Mucosa of gallbladder (tissue), 1 donor: ENCODE measurements at places on chromosomes 1 and 21.

- no peak for DNase-seq
Observed at GRCh38 chr21:35370071-35370470, 321.0 kb upstream of the RUNX1 start.

DNA sequence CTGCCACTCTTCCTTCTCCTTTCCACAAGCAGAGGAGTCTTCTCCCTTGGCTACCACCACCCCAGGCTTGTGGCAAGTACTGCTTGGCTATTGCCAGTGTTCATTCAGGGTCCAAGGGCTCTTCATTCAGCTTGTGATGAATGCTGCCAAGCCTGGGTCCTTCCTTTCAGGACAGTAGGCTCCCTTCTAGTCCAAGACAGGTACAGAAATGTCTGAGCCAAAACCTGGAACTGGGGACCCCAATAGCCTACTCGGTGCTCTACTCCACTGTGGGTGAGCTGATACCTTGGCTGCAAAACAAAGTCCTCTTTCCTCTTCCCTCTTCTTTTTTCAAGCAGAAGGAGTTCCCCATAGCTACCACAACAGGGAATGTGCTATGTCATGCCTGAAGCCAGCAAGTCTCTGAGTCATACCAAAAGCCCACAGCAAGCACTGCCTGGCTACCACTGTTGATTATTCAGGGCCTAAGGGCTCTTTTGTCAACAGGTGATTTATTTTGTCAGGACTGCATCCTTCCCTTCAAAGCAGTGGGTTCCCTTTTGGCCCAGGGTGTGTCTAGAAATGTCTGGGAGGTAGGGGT is 268.9 kb downstream of the HHAT start:
- no peak for DNase-seq

- DNase-seq: no peak
Observed at GRCh38 chr1:174049514-174049913, 27.4 kb upstream of the RC3H1 start.

DNA sequence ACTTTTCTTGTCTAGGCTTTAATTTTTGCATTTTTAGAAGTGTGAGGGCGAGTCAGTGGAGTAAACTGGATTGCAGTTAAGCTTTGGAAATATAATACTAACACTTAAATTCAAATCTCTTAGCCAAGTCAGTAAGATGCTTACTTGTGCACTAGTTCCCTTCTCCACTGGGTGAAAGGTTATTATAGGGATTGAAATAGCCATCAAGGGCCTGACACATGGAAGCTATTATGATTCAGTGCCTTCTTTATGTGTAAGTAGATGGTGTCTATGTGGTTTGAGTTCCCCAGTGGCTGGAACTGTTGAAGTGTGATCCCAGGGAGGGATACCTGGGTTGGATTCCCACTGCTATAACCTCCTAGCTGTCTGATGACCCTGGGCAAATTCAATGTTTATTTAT is 24.7 kb upstream of the DMRTA2 start:
- DNase-seq: no peak

GRCh38 chr1:156923670-156924477 is 3.4 kb downstream of the LRRC71 start:
- no peak for DNase-seq

DNA sequence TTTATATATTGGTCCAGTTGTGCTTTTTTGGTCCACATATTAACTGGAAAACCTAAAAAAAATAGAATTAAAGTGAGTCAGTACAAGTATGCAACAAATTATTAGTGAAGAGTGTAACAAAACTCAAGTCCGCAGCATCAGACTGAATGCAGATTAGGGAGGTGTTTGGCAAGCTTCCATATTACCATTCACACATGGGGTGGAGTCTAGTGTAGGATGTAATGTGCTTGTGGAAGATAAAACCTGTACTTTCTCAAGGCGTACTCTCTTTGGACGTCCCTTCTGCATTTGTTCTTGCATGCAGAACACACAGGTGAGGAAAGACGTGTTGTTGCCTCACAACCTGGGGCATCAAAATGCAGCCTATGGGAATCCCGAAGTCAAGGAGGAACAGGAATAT is 668.7 kb downstream of the MRPL39 start:
- DNase-seq: no peak

DNA sequence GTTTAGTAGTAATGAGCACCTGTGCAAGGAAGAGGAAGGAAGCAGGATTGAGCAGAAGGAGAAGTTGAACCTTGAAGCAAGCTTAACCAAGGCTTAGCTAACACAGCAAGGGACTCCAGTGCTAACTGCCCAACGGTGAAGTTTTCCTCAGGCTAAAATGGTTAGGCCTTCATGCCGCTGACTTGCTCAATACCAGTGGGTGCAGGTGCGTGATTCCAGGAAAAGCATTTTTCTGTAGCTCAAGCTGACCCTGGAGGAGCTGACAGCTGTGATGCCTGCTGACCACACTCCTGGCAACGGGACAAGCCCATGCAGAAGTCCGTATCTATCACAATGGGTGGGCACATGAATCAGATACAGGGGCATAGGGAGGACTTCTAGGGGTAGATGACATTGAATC is 76.5 kb upstream of the FGGY start:
- DNase-seq: no peak

GRCh38 chr1:248862695-248862997 is 3.8 kb upstream of the ZNF692 start:
- no peak for DNase-seq

GRCh38 chr1:206631085-206631509 is 4.2 kb upstream of the DYRK3 start:
- DNase-seq: peak; percentile 78
